Hematopoietic multipotent progenitor cell (in vitro differentiated cells): ENCODE measurements at places on chromosomes 1 and 21. TPM values are rescaled to one million over a fixed set of nuclear protein-coding genes. Genes with fewer than 3 reads are reported as not detected.

- DNase-seq: no peak
These were observed 2.2 kb upstream of the IRF6 start for GRCh38 chr1:209808059-209808581.

DNA sequence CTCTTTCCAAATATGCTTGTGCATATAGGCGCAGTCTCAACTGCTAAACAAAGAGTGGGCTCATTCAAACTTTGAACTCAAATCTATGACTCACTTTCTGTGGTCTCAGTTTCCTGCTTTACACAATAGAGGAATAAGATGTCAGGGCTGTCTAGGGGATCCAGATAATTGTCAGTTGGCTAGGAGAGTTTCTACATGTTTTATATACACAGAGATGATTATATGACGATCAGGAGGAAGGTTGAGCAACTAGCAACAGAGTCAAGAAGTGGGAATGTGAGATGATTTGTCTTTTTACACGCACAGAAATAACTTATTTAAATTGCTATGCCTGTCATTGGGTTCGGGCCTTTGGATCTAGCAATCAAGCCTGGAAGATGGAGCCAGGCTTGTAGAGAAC, 299.4 kb upstream of the LYPLAL1 start:
- DNase-seq: no peak

DNA sequence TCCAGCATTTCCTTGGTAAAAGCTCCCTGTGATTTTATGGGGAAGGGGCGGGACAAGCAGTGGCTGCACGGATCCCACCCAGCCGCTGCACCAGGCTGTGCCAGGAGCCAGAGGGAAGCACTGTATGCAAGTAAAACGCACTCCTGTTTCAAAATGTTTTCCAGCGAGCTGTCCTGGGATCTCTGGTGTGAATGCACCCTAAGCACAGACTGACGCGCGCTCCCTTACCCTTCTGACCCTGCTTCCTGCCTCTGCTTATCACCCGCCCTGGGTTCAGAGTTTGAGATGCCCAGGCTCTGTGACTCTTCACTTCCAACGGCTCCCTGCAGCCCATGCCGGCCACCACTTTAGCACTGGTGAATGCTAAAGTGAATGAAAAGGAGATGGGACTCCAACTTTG, 131.2 kb downstream of the RHOU start:
- no peak for DNase-seq

DNA sequence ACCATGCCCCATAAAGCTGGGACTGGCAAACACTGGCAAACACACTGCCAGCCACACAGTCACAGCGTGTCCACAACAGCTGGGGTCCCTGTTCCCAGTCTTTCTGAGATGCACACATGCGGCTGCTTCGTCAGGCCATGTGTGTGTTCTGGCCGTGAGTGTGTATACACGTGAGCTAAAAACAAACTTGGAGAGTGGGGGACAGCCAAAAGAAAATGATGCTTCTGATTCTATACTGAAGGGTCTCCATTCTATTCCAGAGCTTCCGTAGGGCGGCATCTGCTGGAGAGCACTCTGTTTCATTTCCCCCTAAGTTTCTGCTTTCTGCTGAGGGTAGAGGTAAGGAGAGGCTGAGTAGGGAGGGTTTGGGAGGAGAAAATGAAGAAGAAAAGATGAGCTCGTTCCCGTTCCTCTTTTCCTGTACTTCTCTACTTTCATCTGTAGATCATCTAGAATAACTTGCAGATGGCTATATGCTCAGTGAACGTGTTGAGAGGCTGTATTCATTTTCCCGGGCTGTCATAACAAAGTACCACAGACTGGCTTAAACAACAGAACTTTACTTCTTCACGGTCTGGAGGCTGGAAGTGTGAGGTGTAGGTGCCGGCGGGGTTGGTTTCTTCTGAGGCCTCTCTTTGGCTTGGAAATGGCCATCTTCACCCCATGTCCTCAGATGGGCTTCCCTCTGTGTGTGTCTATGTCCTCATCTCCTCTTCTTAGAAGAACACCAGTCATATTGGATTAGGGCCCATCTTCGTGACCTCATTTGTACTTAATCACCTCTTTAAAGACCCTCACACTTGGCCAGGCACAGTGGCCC, 151.6 kb downstream of the TOMM20 start:
- no peak for DNase-seq

DNA sequence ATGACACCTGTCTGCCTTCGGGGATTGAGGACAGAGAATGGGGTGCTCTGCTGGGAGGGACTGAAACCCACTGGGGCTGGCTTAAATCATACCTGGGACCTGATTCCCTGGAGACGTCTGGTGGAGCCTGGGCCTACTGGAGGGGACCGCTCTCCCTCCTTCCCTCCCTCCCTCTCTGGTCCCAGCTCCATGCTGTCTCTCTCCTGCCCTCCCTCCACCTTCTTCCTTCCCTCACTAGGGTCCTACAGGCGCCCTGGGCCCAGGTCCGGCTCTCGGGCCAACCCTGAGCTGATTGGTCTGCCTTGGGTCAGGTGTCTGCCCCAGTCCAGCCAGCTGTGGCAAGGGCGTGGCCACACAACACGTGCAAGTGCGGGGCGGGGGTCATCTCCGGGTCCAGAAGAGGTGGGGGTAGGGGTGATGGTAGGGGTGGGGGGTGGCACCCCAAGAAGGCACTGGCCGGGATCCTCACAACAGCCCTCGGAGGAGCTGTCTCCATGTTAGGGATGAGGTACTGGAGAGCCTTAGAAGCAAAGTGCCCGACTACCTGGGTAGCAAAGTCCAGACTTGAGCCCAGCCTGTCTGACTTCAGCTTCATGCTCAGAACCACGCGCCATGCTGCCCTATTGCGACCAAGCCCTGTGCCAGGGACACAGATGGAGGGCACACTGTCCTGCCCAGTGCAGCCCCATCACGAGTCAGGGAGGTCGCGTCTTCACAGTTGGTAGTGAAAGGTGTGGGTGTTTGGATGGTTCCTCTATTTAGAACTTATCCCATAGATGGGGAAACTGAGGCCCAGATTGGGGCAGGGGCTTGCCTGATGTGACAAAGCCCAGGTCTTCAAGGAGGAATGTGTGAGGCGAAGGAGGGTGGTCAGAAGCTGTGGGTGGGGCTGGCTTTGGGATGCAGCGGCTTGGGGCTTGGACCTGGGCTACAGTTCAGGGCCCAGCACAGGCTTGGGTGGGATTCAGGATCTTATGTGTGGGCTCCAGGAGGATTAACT, 574.1 kb downstream of the PTPRU start:
- DNase-seq: no peak

GRCh38 chr1:112672842-112673241, 1.6 kb upstream of the MOV10 start:
- DNase-seq: no peak

- no peak for DNase-seq
These were observed 303.2 kb downstream of the LMX1A start for GRCh38 chr1:165053351-165053750.

DNA sequence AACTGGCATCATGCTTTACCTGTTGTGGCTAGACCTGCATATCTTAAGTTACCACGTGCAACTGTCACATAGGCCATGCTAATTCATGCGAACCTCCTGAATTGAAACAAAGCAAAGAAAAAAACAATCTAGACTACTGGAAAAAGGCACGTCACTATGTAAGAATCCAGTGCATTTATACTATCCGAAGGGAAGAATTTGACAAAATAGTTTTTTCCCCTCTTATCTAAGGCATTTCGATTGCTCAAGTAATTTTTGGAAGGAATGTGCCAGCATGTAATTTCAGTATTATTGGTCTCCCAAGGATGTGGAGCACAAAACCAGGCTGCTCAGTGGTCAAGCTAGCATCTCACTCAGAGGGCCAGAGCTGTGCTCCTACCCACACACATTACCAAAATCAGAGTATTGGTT, 31.5 kb upstream of the C1orf198 start:
- DNase-seq: no peak

The TNFRSF25 gene
- 7.3 TPM for total RNA-seq

DNA sequence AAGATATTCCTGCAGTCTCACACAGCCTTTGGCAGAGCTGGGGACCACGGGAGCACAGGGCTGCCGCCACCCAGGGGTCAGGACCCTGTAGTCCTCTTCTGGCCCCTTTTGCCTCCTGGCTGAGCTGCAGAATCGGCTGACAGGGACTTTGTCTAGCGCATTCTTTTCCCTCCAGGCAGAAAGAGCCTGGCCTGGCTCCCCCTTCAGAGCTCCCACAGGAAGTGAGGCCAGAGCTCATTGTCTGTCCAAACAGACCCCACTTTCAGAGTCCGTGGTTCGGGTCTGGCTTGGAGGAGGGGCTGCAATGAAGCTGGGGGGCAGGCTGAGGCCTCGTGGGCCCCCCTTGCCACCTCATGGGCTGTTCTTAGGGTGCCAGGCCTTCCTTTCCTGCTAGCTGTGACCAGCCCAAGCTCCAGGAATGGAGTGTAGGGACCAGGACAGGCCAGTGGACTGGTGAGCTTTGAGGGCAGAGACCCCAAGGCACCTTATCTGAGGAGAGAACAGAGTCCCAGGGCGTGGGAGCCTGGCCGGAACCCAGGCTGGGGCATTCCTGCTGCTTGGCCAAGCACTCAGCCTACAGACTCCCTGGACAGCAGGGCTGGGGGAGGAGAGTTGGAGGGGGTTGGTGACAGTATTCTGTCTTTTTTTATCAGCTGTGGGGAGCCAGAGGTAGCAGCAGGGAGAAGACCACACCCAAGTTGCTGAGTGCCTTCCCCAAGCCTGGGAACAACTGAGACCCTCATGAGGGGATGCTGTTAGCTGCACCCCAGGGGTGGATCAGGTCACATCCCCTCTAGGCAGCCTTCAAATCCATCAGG, 4.7 kb downstream of the CELSR2 start:
- no peak for DNase-seq

DNA sequence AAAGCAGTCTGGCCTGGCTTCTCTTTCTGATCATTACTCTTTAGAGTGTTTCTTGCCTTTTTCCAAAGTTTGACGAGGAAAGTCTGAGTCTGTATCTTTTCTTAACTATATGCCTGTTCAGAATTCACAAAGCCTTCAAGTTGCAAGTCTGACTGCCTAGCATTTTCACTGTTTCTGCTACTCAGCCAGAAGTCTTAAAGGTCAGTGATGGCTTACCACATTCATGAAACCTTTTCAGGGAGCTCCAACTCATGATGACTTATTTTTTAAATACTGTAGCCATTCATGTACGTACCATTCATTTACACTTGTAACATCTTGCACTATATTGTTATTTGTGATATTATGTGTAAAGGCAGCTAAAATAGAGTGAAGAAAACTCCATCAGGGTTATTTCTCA, 58.2 kb downstream of the TNFSF4 start:
- no peak for DNase-seq

- no peak for DNase-seq
These were observed at the start of gene DSCAM for GRCh38 chr21:40846587-40847411. DSCAM (minus strand) TSS chr21:40847158; CDS start chr21:40846661, 497 bp downstream.

GRCh38 chr1:54754045-54754444, 10.3 kb downstream of the PARS2 start:
- DNase-seq: no peak

The CASP9 gene
- total RNA-seq: 21.3 TPM

- no peak for DNase-seq
These were observed 4.8 kb downstream of the PSMG1 start for GRCh38 chr21:39178421-39178820.

The IFI44L gene
- 16.4 TPM for total RNA-seq

GRCh38 chr1:36100376-36100775, 11.7 kb downstream of the ADPRS start:
- no peak for DNase-seq

The EXO1 gene
- 3.5 TPM for total RNA-seq

The TXNIP gene
- total RNA-seq: 485 TPM

DNA sequence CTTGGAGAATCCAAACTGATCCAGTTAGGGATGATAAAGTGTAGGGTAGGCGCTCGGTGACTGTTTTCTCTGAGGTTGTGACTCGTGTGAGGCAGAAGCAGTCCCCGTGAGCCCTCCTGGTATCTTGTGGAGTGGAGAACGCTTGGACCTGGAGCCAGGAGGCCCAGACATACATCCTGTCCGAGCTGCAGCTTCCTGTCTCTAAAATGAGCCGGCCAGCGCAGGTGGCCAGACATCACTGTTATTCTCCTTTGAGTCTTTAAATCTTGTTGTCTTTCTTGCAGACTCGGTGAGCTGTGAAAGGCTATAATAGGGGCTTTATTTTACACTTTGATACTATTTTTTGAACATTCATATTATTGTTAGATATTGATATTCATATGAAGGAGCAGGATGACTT, 12.3 kb downstream of the PCSK9 start:
- DNase-seq: no peak

- no peak for DNase-seq
These were observed 108.9 kb downstream of the BEND5 start for GRCh38 chr1:48667782-48668181.

The CACNA1S gene
- not detected for total RNA-seq

The GJA8 gene
- not detected for total RNA-seq
